ENCODE measurements at places on chromosomes 1 and 21. TPM values are rescaled to one million over a fixed set of nuclear protein-coding genes. Genes with fewer than 3 reads are reported as not detected.
A peak's percentile ranks its signal among the peaks of the same experiment; 100 is the strongest.

MMP23B gene
- polyA plus RNA-seq, result 120 TPM

CD2 gene
- 0.74 TPM for polyA plus RNA-seq

AK2 gene
- 77.8 TPM for polyA plus RNA-seq

BOLA1 gene
- 26.6 TPM for polyA plus RNA-seq

NBPF20 gene
- polyA plus RNA-seq, result 0.38 TPM

RAD54L gene
- 4.2 TPM for polyA plus RNA-seq

SIPA1L2 gene
- 2.9 TPM for polyA plus RNA-seq

AMY1C gene
- polyA plus RNA-seq, result not detected

PTPN22 gene
- 0.50 TPM for polyA plus RNA-seq

GNB1 gene
- 142 TPM for polyA plus RNA-seq

MMEL1 gene
- 1.8 TPM for polyA plus RNA-seq

DNAJC6 gene
- polyA plus RNA-seq, result not detected

DNA sequence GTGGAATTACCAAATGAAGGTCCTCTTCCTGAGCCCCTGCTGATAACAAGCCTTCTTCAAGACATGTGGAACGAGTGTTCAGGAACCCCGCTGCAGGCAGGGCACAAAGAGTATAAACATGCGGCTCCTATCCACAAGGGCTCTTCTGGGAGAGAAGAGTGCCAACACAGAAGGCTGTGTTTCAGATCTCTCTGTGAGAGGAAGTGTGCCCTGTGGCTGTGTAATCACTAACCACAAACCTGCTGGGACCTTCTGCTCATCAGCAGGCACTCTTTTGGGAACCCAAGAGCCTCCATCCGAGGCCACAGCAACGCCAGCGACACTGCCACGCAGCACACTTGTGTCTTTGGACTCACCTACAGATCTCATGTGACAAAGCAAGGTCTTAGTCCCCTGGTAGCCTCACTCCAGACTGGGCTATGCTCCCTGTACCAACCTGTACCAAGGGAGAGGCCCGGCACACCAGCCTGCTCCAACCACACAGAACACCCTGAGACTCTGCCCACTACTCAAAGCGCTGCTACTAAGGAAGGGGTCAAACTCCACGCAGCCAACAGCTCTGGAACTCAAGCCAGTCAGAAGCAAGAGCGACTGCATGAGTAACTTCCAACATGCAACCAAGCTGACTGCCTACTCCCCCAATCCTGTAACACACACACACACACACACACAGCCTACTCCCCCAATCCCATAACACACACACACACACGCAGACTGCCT is 7.8 kb downstream of the PTTG1IP start:
- peak; percentile 50 for DNase-seq

GRCh38 chr1:158255656-158256055 is 1.4 kb downstream of the CD1A start:
- DNase-seq, result no peak

GRCh38 chr21:16007943-16008342 is 278.2 kb downstream of the USP25 start:
- DNase-seq, result no peak

GRCh38 chr1:160807247-160807646 is 11.3 kb downstream of the LY9 start:
- DNase-seq, result no peak

- no peak for DNase-seq
Observed at GRCh38 chr1:5905436-5905835, 86.8 kb downstream of the NPHP4 start.

DNA sequence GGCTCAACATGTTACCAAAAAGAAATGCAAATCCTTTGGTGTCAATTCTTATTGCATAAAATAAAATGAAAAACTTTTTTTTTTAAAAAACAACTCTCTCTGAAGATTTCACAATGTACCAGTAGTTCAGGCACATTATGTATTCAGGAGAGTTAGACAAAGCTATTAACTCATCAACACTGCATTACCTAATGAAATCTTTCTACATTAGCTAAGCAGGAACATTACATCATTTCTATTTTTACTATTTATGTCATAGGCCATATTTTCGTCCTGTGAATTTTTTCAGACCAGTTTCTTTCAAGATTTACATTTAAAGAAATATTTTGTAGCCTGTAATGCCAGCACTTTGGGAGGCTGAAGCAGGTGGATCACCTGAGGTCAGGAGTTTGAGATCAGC is 366.2 kb downstream of the USH2A start:
- no peak for DNase-seq

DNA sequence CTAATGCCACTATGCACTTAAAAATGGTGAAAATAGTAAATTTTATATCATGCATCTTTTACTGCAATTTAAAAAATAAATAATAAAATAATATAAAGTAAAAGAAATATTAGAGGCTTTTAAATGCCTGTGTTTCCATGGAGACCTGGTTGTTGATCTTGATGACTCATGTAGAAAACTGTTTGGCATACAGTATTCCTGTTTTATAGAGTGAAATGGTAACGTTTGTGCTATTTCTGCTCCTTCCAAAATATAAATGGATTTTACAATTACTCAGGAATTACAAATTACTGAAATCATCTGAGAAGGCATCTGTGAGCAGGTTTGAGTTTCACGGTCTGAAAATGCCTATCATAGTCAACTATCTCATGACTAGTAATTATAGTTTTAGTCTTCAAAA is 98.4 kb upstream of the USP25 start:
- no peak for DNase-seq

GRCh38 chr1:247385283-247385682 is 30.7 kb upstream of the NLRP3 start:
- no peak for DNase-seq

- DNase-seq, result no peak
Observed at GRCh38 chr1:1605034-1605591, 5.2 kb upstream of the FNDC10 start.

DNA sequence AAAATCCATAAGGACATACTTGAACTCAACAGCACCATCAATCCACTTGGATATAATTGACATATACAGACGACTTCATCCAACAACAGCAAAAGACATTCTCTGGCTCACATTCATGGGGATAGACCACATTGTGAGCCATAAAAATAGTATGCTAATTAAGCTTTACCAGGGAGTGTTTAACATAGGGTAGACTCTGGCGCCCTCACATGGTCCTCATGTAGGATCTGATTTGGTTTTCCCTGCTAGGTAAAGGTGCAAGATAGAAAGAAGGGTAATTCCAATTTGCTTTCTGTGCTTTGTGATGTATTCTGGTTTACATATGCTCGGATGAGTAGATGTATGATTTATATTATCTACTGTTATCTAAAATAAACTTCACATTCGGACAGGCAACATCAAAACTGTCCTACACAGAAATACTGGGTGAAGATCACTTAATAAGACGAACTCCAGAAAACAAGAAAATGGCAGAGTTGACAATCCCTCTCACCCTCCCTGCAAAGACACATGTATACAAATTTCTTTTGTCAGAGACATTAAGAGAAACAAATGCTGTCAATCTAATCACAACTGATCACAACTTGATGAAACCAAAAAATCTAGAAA is 27.7 kb downstream of the CR1L start:
- no peak for DNase-seq

GRCh38 chr1:2294033-2294724 is 66.1 kb downstream of the SKI start:
- no peak for DNase-seq

DNA sequence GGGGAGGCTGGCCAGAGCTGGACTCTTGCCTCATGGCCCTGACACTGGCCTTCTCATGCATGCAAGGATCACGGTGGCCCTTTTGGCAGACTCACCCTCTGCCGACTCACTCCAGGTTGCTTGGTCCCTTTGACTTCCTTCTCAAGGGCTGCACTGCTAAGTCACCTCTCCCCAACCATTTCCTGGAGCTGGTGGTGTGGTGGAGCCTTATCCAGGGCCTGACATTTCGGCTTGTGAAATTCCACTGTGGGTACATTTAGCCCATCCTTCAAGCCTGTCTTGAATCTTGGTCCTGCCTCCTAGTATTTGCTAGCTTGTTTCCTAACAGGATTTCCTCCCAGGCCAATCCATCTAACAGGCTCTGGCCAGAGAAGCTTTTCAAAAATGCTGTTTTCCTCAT is 52.6 kb upstream of the JUN start:
- no peak for DNase-seq

- no peak for DNase-seq
Observed at GRCh38 chr21:24785033-24785432, 822.2 kb downstream of the MRPL39 start.

GRCh38 chr1:41998250-41998649 is 79.5 kb upstream of the HIVEP3 start:
- no peak for DNase-seq

DNA sequence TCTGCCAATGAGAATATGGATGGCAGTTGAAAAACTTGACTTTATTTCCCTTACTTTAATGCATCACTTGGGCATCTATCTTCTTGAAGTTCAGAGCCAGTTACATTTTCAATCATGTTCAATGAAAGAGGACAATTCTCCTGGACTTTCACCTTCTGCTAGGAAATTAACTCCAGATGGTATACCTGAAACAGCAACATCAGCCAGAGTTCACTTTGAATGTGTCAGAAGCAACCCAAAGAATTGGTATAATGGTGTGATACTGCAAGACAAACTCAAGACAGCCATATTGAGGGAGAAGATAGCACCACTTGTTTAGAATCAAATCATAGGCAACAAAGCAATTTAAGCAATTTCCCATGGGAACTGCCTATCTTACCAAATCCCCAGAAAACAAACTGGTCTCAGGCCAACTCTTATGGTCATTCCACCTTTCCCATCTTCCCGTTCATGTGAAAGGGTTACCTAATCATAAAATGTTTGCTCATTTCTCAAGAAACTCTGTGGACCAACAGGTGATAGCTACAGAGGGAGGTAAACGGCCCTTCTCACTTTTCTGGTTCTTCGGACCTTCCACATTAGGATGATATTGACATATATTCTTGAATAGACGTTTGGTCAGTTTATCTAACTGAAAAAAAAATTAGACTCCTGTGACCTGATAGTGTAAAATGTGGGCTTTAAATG is 29.7 kb upstream of the C8B start:
- DNase-seq, result no peak

- no peak for DNase-seq
Observed at GRCh38 chr21:15203740-15204139, 138.9 kb upstream of the NRIP1 start.

DNA sequence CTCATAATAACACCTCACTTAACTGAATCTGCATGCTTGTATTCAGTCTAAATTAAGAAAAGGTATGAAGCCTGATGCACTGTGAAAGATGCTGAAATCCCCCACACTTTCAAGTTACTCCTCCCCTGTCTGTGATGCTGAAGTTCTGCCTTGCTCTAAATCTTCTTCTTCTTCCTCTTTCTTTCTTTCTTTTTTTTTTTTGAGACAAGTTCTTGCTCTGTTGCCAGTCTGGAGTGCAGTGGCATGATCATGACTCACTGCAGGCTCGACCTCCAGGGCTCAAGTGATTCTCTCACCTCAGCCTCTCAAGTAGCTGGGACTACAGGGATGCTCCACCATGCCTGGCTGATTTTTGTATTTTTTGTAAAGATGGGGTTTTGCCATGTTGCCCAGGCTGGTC is 231.0 kb upstream of the B3GALT2 start:
- peak; percentile 49 for DNase-seq

GRCh38 chr1:119651133-119651532 is 3.1 kb upstream of the ZNF697 start:
- DNase-seq, result no peak

DNA sequence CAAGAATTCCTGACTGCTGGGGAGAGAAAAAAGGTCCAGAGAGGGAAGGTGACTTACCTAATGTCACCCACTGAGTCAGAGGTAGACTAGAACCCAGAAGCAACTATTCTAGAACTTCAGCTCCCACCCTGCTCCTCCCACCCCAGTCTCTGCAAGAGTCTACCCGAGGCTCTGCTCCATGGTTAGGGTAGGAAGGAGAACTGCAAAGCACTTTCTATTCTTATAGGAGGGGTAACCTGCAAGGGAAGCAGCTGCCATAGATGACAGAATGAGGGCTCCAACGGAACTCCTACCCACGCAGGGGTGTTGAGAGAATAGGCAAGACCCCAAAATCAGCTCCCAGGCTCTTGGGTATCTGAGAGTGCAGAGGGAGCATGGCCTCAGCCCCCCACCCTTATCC is 4.3 kb downstream of the SLC9A1 start:
- DNase-seq, result no peak

- no peak for DNase-seq
Observed at GRCh38 chr1:181391301-181391900, 91.9 kb upstream of the CACNA1E start.

GRCh38 chr1:221604948-221605347 is 136.9 kb downstream of the DUSP10 start:
- no peak for DNase-seq

DNA sequence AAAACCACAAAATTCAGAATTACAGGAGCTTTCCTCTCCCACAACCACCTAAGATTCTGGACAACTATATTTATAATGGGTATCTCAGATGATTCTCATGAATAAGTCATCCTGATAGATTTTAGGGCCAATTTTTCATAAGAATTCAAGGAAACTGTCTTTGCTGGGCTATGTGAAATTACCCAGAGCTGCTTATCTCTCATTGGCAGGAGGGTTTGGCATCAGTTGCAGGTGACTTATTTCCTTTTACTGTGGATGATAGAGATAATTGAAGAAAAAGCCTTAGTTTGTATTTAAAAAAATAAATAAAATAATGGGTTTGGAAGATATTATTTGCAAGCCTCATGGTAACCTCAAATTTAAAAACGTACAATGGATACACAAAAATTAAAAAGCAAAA is 38.2 kb upstream of the WDR26 start:
- DNase-seq, result no peak

DNA sequence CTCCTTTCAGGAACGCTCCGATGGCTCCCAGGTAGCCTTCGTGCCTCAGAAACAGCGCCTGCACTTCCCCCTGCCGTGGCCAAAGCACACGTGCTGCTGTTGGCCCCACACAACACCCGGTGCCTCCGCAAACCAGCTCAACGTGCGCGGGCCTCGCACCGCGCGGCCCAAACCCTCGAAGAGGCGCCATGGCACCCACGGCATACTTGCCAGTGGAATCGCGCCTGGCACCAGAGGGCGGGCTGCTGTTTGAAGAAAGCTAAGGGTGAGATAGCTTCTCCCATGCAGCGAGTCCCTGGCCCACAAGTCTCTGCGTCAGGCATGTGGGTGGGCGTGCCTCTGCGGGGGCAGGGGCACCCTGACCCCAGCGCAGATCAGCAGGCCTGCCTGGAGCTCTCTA is 7.9 kb downstream of the PANK4 start:
- DNase-seq, result no peak

DNA sequence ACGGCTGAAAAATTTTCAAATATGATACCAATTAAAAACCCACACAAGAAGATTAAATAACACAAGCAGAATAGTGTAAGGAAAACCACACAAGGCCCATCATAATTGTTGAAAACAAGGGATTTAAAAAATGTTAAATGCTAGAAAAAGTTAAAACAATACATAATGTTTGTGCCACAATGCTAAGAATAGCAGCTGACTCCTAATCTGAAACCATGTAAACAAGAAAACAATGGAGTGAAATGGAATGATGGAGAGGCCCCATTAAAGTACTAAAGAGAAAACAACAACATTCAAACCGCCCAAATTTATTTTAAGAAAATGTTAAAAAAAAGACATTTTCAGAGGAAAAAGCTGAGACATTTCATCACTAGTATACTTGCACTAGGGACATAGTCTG is 663.6 kb upstream of the NCAM2 start:
- no peak for DNase-seq

DNA sequence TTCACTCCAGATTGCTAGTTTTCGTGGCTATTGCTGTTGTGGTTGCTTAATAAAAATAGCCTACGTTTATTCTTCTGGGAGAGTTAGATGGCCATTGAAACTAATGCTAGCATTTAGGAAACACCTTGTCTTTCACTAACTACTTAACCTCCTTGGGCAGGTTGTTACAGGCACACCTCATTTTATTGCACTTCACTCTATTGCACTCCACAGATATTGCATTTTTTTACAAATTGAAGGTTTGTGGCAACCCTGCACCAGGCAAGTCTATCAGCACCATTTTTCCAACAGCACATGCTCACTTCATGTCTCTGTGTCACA is 11.3 kb upstream of the MARK1 start:
- DNase-seq, result no peak
